RCC 7860 (cell line): ENCODE measurements at places on chromosomes 6 and 20.

GRCh38 chr20:25511183-25511582 is 74.1 kb downstream of the NINL start:
- no peak for DNase-seq

- no peak for DNase-seq
Observed at GRCh38 chr6:6714118-6714897, 125.8 kb downstream of the LY86 start.

DNA sequence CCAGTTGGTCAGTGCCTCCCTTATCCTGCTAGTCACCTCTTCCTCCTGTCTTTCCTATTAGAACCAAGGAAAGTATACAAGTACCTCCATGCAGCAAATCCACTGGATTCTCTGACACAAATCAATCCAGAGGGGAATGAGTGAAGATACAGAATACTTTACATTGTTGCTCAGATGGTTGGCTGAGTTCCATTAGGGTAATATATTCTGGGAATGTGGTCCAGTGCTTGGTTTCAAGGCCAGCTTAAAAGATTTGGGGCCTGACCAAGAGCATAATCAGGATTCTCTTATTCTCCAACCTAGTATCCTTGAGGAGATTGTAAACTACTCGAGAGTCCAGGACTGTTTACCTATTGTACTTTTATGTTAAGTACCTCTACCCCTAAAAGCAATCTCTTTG is 23.0 kb downstream of the CARMIL1 start:
- no peak for DNase-seq

- DNase-seq = no peak
Observed at GRCh38 chr20:45449528-45449927, 20.0 kb upstream of the WFDC2 start.

GRCh38 chr6:31711233-31711632 is 3.9 kb upstream of the LY6G6D start:
- DNase-seq = no peak

GRCh38 chr6:163711615-163712565 is 297.4 kb downstream of the QKI start:
- no peak for DNase-seq

DNA sequence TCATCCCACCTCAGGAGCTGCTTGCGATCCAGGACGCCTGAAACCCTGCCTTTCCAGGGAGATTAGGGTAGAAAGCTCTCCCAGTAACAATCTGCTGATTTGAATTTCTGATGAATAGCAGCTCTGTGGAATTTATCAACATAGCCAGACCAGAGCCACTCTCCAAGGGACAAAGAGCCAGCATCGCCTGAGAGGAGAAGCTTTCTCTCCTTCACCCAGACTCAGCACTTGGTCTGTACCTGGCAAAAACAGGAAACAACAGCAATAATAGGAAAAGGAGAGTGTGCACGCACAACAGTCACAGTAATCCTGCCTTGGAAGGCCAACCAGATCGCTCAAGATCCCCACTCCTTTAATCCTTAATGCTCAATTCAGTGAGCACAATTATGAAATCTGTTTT is 22.3 kb upstream of the ROS1 start:
- no peak for DNase-seq

- DNase-seq = peak; percentile 47
Observed at GRCh38 chr20:53865901-53866793, 204.2 kb downstream of the BCAS1 start.

DNA sequence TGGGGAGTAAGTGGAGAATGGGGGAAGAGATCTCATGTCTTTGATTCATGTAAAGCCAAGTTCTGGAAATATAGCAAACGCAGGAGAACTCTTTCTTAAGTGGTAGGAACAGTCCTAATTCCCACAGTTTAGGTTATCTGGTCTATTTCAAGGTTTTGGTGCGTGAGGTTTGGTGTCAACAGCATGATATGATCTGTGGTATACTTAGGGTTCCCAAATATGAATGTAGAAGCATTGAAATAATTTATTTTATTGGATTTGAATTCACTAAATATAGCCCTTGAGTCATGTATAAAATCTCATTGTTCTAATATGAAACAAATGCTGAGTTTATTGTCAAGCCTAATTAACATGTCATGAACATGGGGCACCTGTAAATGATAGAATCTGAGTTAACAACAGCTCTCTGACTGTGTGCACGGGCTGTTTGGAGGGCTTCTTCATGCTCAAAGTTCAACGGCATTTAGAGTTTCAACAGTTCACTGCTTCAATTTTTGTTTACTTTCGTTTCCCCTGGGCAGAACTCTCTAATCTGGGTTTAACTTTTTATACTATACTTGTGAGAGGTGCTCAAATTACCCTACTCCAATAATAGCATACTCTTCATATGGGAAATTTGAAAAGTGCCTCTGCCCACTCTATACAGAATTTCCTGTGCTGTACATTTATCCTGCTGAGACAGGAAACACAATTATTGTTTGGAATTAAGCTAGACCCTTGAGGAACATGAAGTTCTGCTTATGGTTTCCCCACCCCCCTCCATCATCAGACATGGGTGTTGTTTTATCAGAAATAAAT is 236.3 kb upstream of the ZNF217 start:
- DNase-seq = peak; percentile 52

DNA sequence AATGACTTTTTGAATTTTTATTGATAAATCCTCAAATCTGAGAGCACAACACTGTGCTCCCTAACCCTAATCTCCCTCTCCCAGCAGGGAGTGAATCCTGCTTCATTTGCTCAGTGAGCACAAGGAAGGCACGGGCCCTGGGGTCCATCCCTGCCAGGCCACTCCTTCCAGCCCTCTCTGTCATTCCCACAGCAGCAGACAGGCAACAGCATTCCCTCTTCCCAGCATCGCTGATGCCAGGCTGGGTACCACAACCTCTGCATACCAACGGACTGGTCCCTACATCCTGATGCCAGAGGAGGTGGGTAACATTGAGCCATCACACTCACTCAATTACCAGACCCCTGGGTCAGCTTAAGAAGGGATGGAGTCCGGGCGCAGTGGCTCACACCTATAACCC is 34.2 kb downstream of the MRPL14 start:
- no peak for DNase-seq

GRCh38 chr6:134631398-134631924 is 313.5 kb upstream of the SGK1 start:
- DNase-seq = no peak

- no peak for DNase-seq
Observed at GRCh38 chr6:41286544-41287346, at the start of gene TREM1. Gene TREM1 (minus strand): TSS chr6:41286682. CDS start chr6:41286655, 27 bp downstream.

DNA sequence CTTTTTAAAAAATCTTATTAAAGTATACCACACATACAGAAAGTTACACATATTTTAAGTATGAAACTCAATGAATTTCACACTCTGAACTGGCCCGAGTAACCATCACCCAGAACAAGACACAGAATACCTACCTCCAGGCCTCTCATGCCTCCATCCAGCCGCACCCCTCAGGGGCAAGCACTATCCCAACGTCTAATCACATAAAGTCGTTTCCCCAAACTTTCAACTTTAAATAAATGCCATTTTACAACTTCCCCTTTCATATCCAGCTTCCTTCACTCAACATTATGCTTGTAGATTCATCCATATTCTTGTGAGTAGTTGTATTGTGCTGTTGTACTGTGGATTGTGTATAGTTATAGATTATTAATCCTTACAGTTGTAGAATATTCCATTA is 539.1 kb downstream of the CD83 start:
- no peak for DNase-seq

DNA sequence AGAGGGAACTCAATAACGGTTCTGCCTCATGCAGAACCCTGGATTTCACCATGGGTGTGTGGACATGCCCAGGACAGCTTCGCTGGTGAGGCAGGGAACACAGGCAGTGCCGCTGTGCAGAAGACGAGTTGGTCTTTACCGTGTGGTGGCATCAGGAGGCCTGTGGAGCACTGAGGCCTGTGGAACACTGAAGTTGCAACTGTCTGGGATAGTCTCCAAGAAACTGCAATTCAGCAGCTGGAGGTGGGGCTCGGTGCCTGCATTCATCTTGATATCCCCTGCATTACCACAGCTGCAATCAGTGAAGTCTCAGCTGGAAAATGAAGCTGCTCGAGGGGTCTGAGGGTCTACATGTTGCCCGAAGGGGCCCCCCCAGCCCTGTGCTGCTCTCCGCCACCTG is 202.4 kb upstream of the CDH4 start:
- no peak for DNase-seq

GRCh38 chr6:31416394-31417014 is 13.1 kb downstream of the MICA start:
- DNase-seq = no peak

- peak; percentile 27 for DNase-seq
Observed at GRCh38 chr20:60200305-60200918, 242.2 kb downstream of the CDH26 start.

DNA sequence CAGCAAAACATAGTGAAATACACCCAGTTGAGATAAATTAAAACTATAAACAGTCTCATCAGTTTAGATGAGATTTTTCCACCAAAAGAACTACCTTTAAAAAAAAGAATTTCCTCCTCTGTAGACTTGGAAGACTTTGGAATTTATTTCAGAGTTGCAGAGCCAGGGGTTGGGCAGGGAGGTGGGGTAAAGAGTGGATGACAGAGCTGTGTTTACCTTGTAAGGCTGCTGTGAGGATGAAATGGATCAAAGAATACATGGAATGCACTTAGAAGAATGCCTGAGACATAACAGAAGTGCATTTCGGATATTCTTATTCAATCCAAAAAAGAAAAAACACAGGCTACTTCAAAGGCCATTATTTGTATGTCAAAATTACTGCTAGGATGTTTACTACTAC is 6.4 kb upstream of the LY86 start:
- DNase-seq = no peak

GRCh38 chr6:159654483-159655098 is 38.5 kb downstream of the SOD2 start:
- peak; percentile 37 for DNase-seq

- DNase-seq = no peak
Observed at GRCh38 chr6:38271081-38271480, 368.6 kb downstream of the BTBD9 start.

DNA sequence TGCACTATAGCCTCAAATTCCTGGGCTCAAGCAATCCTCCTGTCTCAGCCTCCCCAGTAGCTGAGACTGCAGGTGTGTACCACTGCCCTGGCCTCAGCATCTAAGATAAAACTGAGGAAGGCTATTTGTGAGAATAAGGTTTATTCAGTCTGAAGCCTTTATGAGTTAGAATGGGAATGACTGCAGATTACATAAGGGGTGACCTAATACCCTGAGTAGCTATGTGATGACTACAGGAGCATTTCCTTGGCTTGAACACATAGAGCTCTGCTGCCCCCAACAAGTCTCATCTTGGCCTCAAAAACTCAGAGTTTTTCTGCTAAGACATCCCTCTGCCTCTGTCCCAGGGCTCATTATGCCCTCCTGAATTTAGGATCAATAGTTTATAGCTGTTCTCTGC is 7.6 kb downstream of the GSS start:
- DNase-seq = no peak

- peak; percentile 79 for DNase-seq
Observed at GRCh38 chr20:34874094-34874654, 1.5 kb upstream of the GGT7 start.
